NCI-H524 (cell line): ENCODE measurements at places on chromosomes 2 and 18.

DNA sequence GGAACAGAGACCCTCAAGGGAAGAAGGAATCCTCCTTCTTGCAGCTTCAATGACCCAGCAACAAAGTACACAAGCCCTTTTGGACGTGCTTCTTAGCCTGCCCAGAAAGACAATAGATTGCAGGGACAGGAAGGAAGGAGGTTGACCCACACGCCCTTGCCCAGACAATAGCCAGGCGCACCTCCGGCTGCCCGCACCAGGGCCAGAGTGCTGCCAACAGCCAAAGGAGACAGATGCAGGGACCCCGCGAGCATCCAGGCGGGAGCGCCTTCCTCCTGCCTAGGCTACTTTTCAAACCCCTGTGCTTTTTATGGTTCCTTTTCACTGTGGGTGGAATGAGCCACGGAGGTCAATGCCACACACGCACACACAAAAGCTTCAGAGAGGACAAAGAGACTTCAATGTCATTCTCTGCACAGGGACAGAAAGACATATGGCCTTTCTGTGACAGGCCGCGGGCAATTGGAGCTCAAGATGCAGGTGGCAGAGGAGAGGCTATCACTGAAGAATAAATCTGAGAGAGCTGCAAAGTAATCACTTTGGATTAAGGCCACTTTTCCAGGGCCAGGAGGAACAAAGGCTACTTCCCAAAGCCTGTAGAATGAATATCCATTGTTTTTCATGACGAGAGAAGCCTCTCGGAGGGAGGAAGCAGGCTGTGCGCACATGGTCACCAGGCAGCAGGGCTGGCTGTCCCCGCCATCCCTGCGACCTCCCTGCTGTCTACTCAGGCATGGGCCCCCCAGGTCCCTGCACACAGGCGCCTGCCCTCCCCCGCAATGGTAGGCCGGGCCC is 300.6 kb downstream of the EIPR1 start:
- DNase-seq, result peak; percentile 78

DNA sequence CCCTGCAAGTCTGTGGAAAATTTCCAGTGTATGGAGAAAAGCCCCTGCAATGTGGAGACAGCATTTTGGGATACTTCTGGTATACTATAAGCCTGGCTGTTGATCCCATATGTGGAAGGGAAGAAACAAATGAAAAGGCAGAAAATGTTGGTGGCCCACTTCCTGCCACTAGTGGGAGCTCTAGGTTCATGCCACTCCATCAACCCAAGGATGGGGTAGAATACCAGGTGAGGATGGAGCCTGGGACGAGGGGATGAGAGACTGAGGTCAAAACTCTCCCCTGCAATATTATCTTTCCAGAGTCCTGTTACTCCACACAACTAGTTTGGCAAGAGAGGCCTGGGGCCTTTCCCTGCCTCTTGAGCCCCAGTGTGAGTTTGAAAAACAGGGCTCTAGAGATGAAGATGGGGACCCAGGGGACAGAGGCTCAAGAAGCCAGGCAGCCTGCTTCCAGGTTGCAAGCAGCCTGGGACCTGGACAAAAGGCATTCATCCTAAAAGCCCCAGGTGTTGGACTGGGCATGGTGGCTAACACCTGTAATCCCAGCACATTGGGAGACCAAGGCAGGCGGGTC is 31.9 kb downstream of the BMP10 start:
- DNase-seq, result no peak

DNA sequence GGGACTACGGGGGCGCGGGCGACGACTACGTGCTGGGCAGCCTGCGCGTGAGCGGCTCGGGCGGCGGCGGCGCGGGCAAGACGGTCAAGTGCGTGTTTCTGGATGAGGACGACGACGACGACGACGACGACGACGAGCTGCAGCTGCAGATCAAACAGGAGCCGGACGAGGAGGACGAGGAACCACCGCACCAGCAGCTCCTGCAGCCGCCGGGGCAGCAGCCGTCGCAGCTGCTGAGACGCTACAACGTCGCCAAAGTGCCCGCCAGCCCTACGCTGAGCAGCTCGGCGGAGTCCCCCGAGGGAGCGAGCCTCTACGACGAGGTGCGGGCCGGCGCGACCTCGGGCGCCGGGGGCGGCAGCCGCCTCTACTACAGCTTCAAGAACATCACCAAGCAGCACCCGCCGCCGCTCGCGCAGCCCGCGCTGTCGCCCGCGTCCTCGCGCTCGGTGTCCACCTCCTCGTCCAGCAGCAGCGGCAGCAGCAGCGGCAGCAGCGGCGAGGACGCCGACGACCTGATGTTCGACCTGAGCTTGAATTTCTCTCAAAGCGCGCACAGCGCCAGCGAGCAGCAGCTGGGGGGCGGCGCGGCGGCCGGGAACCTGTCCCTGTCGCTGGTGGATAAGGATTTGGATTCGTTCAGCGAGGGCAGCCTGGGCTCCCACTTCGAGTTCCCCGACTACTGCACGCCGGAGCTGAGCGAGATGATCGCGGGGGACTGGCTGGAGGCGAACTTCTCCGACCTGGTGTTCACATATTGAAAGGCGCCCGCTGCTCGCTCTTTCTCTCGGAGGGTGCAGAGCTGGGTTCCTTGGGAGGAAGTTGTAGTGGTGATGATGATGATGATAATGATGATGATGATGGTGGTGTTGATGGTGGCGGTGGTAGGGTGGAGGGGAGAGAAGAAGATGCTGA is 1.4 kb downstream of the SOX11 start:
- DNase-seq, result peak; percentile 61

- no peak for DNase-seq
Measured at GRCh38 chr2:43872151-43872550, 33.4 kb downstream of the ABCG8 start.

- DNase-seq, result no peak
Measured at GRCh38 chr2:88711897-88712296, 20.4 kb downstream of the RPIA start.

DNA sequence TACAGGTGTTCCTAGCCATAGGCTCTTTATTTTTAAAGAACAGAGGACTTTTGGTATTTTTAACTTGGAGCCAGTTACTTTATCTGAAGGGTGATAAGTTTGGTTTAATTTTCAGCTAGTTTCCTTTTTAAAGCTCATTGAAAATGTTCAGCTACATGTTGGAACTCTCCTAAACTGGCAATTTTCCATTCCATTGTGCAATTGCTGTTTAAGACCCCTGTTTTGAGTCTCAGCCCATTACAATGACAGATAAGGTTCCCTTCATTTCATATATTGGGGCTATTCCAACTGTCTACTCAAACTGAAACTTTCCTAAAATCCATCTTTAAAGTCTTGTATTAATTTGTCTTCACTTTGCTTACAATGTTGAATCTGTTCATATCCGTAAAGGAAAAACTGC is 11.6 kb downstream of the MAIP1 start:
- DNase-seq, result no peak

DNA sequence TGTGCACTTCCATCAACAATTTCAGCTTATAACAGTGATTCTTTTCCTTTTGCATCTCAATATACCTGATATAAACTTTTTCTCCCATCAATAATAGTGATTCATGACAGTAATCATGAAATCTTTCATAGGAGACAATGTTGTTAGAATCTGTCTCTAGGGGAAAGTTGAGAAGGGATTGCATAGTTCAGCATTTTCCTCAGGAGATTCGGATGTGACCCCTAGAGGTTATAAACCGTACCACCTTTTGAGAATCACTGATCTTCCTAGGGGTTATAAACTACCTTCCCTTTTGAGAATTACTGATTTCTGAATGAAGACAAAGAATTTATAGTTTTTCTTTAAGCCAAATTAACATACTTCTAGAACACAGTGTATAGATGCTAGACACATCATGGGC is 53.0 kb upstream of the GALNT3 start:
- DNase-seq, result no peak

- DNase-seq, result peak; percentile 40
Measured at GRCh38 chr2:208798698-208799097, 392.1 kb downstream of the PTH2R start.

- no peak for DNase-seq
Measured at GRCh38 chr2:208807756-208808155, 401.2 kb downstream of the PTH2R start.

GRCh38 chr18:11851146-11851805 is at the start of gene CHMP1B:
Gene CHMP1B (plus strand): TSS chr18:11851413. CDS start chr18:11851512, 99 bp downstream.
- peak; percentile 90 for DNase-seq

DNA sequence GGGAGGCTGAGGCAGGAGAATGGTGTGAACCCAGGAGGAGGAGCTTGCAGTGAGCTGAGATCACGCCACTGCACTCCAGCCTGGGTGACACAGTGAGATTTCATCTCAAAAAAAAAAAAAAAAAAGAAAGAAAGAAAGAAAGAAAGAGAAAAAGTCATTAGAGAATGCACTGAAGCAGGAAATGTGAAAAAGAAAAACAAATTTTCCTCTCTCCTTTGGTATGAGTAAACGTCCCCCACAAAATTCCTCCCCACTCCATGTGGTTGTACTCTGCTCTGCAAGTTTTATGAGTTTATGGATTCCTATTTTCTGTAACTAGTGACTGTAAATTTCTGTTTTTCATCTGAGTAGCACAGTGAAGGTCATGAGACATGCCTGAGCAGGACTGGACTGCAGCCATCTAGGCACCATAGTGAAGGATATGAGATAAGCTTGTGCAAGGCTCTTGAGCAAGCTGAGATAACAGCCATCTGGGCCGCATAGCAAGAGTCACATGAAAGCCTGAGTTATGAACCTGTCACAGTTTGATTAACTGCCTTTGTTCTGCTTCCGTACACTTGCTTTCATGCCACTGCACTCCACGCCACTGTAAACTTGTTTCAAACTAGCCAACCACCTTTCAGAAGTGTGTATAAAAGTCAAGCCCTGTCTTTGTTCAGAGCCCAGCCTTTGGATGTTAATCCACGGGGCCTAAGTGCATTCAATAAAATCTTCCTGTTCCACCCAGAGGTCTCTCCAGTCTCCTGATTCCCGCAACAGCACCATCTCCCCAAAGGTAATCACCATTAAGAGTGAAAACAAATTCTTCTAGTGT is 50.2 kb downstream of the SKA1 start:
- DNase-seq, result no peak

DNA sequence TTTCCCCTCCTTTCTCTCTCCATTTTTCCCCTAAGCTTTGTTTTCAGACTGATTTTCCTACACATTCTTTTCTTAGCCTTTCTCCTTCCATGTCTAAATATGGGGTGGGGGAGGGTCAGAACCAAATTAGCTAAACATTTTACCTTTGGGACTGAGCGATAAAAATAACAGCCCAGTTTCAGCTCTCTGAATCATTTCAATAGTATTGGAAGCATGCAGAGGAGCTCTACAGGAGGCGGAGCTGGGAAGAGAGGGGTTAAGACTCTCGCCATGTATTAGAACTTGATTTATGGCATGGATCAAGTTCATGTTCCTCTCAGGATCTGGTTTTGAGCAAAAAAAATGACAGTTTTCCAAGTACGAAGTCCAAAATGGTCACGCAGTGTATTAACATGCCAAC is 109.1 kb downstream of the CPO start:
- DNase-seq, result no peak

DNA sequence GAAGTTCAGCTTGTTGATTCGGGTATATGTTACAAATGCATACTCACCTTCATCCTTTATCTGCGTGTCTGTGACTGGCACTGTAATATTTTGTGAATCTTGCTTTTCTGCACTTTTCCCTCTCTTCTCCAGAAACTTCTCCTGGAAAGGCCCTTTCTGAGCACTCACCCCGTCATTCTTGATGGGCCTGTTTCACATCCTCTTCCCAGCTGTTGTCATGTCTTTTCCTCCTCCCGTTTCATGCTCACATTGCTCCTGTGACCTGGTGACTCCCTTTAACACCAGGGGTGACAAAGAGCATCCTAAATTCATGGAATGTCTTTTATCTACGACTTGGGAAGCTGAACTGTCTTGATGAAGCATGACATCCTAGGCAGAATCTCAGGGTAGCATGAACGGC is 65.8 kb downstream of the CD8B2 start:
- no peak for DNase-seq

DNA sequence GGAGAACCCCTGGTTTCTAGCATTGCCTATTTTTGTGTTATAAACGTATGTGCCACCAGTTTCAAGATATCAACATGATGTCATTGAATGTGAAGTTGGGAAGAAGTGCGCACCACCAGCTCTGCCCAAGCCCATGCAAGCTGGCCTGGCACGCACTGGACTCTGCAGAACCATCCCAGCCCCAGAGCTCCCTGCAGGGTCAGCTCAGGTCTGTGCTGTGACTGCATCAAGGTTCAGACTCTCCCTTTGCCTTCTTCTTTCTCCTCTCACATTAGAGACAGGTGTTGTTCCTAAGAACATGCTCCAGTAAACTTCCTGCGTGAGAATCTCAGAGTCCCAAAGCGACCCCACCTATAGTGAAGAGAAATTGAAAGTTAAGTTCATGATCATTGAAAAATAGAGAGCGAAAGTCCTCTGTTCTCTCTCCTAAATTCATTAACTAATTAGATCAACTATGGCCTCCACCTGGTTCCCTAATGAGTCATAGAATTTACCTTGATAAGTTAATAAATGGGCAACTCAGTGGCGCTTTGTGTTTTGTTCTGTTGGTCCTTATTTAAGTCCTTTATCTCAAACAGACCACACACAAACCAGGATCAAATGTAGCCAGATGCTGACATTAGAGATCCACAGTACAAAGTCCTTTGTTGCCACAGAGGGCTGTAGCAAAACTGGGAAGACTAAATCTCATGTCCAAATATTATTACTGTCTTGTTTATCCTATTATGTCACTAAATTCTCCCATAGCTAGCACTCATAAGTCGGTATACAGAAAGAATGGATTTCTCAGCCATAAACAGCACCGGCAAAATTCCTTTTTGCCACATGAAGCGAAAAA is 432.3 kb downstream of the STK39 start:
- DNase-seq, result no peak

DNA sequence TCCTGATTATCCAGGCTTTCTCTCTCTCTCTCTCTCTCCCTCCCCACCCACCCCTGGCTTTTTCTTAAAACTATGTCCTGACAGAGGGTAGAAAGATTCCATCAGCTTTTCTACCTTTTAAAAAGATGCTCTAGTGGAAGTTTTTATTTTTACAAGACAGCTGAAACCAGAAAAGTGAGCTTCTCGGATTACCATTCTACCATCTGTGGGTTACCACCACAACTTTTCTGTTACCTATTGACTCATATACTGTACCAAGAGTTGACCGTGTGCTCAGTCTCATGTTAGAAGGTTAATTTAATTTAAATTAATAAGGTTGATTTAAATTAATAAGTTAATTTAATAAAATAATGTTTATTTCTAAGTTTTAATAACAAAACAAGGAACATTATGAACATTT is 137.6 kb downstream of the UPP2 start:
- peak; percentile 25 for DNase-seq

- no peak for DNase-seq
Measured at GRCh38 chr2:38648107-38648761, 17.7 kb upstream of the GALM start.

GRCh38 chr18:13513021-13513420 is 213.3 kb downstream of the FAM210A start:
- no peak for DNase-seq

DNA sequence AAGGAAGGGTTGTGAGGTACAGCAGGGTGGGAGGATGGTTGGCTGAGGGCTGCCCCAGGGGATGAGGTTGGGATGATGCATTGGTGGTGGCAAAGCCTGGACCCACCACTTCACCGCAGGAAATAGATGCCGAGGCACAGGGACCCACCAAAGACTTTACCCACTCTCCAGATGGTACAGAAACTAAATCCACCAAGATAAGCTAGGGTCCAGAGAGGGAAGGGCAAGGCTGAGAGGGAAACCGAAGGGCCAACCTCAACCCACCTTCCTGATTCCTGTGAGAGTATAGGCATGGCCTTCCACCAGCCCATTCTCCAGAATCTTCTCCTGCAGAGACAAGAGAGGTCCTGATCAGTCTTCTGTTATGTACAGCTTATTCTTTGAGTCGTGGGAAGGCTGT is 18.1 kb downstream of the CAPN14 start:
- DNase-seq, result no peak
